ENCODE measurements at places on chromosomes 11 and 22.

DNA sequence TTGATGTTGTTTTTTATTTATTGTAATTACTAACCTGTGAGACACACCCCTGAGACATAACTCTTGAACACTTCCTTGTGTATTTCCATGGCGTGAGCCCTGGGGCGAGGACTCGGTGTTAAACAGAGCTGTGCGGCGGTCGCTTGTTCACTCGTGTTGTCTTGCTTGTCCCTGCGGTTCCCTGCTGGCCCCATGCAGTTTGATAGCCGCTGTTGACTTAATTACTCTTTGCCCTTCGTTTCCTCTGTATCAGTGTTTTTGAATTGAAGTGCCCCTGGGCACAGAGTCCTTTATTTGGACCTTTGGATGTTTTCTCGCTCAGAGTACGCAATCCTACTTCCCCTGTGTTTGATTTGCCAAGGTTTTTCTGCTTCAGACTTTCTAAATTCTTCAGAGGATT lies 52.7 kb downstream of the TBC1D22A start:
- no peak for DNase-seq

GRCh38 chr11:16317712-16318111 lies 38.6 kb downstream of the SOX6 start:
- DNase-seq: no peak

- no peak for DNase-seq
Observed at GRCh38 chr22:39832627-39833074, 60.9 kb downstream of the ENTHD1 start.

DNA sequence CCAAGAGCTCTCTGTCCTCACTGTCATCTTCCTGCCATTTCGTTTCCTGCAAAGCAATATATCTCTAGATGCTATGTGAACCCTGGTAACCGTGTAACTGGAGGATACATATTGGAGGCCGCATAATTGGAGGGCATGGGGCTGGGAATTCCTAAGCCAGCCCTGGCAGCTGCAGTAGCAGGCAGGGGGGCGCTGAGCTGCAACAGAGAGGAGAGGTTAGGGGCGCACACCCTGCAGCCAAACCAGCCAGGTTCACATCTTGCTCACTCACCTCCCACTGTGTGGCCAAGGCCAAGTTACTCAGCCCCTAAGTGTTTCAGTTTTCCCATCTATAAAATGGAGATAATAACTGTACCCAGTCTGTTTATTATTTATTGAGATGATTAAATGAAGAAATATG lies 39.9 kb upstream of the ZBTB16 start:
- no peak for DNase-seq

- no peak for DNase-seq
Observed at GRCh38 chr11:6992457-6993417, 27.4 kb downstream of the ZNF214 start.

DNA sequence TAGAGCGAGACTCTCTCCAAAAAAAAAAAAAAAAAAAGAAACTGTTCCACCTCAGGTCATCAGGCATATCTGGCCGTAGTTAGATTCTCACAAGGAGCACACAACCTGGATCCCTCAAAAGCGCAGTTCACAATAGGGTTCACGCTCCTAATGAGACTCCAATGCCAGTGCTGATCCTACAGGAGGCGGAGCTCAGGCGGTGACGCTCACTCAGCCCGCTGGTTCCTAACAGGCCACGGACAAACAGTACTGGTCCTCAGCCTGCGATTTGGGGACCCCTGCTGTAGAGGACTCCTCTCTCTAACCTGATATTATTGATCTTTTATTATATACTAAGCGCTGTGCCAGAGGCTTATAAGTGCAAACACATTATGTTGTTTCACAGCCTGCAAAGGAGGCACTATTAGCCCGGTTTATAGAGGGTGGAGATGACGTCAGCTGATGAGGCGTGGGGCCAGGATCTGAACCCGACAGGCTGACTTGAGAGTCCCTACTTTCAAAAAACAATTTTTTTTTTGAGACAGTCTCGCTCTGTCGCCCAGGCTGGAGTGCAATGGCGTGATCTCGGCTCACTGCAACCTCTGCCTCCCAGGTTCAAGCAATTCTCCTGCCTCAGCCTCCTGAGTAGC lies 4.9 kb upstream of the MAFF start:
- DNase-seq: no peak

GRCh38 chr11:63913866-63914830 lies 2.8 kb downstream of the RCOR2 start:
- DNase-seq: no peak

- DNase-seq: no peak
Observed at GRCh38 chr11:44067266-44067665, 1.2 kb downstream of the ACCS start.

DNA sequence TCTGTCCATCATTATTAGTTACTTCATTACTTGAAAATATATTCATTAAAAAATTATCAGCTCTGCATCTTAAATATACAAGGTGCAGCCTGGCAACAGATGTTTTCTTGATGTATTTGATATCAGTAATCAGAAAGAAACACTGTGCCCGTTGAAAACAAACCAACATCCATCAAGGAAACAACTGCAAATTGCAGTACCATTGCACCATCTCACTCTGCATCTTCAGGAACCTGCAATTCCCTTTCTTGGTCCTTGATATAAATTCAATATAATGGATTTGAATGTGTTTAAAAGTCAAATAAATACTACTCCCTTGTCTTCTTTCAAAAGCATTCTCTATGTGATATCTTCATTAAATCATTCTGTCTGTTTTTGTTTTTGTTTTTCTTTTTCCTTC lies 1131.2 kb downstream of the FAM181B start:
- DNase-seq: no peak

- no peak for DNase-seq
Observed at GRCh38 chr22:36225333-36225922, 13.9 kb downstream of the APOL2 start.

DNA sequence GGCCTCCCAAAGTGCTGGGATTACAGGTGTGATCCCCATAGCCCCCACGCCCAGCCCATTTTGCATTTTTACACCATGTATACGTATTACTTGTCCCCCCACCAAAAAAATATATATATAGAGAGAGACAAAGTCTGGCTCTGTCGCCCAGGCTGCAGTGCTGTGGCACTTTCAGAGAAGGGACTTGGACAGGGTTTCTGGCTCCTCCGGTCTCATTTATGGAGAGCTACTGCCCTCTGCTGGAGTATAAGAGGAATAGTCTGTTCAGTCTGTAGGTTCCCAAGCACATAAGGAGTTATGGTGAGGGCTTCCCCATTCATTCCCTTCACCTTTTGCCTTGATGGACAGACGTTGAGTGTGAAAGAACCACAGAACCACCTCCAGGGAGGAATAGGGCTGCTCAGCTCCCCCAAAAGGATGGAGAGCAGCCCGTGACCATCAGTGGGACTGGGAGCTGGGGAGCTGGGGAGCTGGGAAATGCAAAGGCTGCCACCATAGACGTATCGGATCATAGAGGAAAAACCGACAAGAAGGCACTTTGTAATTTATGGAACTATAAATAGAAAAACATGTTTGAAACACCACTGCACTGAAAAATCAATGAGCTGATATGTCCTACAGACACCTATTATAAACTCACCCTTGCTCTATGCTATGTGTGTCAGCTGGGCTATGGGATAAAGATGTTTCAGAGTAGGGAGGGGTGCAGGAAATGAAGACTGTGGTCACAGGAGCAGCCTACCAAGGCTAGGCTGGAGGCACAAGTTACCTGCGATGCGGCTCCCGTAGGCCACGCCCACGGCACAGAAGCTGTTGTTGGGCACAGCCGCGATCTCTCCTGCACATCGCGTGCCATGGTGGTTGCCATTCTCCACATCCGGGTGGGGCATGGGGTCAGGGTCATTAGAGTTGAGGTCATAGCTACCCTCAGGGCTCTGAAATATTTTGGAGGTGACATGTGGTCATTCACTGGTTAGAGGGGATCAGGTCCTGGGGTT lies 5.2 kb downstream of the PCSK7 start:
- no peak for DNase-seq

DNA sequence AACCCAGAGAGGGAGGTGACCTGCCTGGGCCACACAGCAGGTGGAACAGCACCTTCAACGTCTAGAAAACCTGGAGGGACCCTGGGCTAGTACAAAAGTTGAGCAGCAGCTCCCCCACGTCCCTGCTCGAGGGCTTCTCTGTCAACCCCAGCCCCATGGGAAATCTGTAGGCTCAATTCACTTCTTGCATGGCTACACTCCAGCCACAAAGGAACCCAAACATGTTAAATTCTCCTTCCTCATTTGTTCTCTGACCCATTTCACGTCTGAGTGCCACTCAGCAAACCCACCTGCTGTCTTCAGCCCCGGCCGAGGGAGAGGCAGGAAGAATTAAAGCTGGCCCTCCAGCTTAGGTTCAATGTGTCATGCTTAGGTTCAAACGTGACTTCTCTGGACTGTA lies 418.5 kb downstream of the MIAT start:
- no peak for DNase-seq

DNA sequence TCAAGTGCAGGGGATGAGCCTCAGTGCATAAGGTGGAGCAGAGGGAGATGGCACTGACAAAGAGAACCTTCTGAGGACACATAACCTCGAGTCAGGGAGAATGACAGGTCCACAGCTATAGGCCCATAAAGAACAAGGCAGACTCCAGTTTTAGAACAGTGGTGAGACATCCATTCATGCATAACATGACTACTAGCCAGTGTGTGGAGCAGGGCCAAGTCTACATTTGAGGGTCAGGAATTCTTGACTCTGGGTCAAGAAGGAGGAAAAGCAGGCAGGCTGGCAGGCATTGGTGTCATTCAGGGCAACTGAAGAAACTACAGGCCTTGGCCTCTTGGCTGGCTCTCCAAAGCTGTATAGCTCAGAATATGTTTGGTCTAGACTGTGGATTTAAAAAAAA lies 54.9 kb downstream of the MTNR1B start:
- DNase-seq: no peak

DNA sequence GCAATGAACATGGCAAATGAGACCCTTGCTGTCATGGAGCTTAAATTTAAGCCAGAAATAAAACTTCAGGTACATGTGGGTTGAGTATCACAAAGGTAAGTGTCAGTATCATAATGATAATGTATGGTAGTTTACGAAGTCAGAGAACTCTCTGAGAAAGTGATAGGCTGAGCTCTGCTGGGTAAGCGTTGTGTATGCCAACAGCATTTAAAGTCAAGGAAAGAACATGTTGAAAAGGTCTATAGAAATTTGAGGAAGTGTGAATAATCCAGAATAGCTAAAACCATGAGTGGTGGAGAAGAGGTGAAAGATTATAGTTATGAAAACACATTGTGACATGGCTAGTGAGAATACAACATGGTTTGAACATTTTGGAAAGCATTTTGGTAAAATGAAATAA lies 17.4 kb upstream of the CTSC start:
- DNase-seq: no peak

DNA sequence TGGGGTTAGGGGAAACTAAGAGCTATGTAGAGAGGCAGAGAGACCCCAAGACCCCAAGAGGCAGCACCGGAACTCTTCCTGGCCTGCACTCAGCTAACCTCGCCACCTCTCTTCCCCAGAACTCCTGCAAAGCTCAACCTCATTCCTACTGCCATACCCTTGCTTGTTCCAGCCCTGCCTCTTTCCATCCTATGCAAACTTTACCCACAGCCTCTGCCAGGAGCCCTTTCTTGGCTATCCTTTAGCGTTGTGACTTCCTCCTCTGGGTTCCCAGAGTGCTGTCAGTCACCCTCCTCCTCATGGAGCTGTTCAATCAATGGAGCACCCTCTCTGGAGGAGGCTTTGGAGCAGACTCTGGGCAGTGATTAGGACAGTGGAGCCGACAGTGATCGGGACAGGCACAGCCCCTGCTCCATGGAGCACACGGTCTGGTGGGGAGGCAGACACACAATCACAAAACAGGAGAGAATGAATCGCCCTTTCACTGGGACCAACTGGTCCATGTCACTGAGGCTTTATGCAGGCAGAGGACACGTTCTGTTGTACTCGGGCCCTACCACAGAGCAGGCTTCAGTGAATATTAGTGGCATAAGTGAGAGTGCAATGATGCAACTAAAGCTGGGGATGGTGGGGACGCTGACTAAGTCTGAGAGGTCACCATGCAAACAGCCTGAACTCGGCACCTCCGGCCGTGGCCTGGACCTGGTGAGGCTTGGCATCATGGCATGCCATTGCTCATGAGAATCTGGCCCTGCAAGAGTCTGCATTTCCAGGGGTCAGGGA lies 24.6 kb upstream of the P2RY2 start:
- no peak for DNase-seq

- DNase-seq: no peak
Observed at GRCh38 chr11:124872280-124872679, 7.0 kb downstream of the ROBO3 start.

- no peak for DNase-seq
Observed at GRCh38 chr11:2516276-2517015, 71.6 kb downstream of the KCNQ1 start.

DNA sequence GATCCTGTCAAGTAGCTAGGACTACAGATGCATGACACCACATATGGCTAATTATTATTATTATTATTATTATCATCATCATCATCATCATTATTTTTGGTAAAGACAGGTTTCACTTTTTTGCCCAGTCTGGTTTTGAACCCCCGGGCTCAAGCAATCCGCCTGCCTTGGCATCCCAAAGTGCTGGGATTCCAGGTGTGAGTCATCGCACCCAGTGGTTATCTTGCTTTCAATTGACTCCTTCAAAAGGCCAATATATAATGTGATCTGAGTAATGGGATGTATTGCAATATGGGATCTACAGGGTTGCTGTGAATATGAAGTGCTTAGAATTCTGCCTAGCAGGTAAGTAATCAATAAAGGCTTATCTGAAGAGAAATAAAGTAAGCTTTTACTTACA lies 221.2 kb downstream of the SBF2 start:
- no peak for DNase-seq

DNA sequence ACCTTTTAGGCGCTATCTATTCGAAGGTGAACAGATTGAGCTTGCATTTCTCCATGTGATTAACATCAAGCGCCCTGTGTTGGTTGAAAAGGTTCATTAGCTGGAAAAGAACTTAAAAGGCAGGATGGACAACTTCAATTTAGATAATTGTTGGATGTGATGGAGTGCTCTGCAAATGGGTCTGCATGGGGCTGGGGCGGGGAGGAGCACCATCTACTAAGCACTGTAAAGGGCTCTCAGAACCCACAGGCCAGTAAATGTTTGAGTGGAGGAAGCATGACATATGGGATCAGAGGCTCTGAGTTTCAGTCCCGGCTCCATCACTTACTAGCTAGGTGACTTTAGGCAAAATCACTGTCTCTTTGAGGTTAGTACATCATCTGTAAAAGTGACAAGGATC lies 28.2 kb downstream of the ARL14EP start:
- no peak for DNase-seq

Measured in T-helper 17 cell (primary cell).